Activated naive CD4-positive, alpha-beta T cell (primary cell): ENCODE measurements at places on chromosomes 7 and 10.

GRCh38 chr7:1745576-1746490, 75.8 kb downstream of the ELFN1 start:
- DNase-seq = no peak

GRCh38 chr10:99593312-99593711, 26.9 kb downstream of the SLC25A28 start:
- DNase-seq = no peak

- DNase-seq = no peak
Observed at GRCh38 chr7:30181736-30182522, 47.1 kb downstream of the MTURN start.

DNA sequence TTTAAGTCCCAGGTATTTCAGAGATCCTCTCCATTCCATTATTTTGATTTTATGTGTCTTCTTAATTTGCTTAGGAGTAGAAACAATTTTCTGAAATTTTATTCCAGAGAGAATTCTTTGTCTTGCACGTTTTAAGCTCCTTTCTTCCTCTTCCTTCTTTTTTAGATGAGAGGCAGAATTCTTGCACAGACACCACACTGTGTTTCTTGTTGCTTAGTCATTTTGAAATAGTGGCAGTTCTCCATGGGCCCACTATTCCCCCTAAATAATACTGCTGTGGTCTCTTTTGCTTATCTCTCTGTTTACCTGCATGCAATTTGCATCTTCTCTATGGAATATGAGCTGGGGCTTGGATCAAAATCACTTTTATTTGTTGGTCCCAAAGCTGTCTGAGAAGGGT, 54.3 kb upstream of the WAC start:
- no peak for DNase-seq

- DNase-seq = no peak
Observed at GRCh38 chr7:68133045-68133444, 1136.4 kb downstream of the TYW1 start.

DNA sequence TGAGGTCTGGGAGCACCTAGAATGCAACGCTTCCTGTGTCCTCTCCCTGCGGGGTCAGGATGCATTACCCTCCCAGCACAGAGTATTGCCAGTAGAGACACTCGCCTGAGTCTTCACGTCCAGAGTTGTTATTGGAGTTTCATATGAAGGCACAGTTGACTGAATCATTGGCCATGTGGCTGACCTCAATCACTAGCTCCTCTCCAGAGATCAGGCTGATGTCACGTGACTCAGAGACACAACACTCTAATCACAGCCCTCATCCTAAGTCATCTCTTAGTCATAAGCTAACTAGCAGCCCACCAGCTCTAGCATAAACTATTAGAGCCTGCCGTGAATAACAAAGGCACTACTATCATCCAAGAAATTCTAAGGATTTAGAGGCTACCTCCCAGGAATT, 107.8 kb downstream of the HECW1 start:
- DNase-seq = no peak

- DNase-seq = no peak
Observed at GRCh38 chr10:117472872-117473271, 69.7 kb upstream of the EMX2 start.

GRCh38 chr10:102764470-102765161, 20.9 kb downstream of the WBP1L start:
- no peak for DNase-seq

- no peak for DNase-seq
Observed at GRCh38 chr10:20630092-20630643, 266.9 kb downstream of the NEBL start.

- DNase-seq = no peak
Observed at GRCh38 chr10:86205306-86206239, 161.0 kb downstream of the GRID1 start.

DNA sequence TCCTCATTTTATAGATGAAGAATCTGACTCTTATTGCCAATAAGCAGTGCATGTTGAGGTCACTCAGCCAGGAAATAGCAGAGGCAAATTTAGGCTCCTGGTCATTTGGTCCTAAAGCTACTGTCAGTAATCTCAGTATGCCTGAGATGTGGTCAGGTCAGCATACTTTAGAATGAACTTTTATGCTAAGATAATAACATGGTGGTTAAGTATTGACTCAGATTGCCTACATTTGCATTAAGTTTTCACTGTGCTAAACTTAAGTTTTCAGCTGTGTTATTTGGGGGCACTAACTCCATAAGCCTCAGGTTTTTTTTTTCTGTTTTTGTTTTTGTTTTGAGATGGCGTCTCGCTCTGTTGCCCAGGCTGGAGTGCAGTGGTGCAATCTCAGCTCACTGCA, 35.9 kb upstream of the CCSER2 start:
- no peak for DNase-seq

DNA sequence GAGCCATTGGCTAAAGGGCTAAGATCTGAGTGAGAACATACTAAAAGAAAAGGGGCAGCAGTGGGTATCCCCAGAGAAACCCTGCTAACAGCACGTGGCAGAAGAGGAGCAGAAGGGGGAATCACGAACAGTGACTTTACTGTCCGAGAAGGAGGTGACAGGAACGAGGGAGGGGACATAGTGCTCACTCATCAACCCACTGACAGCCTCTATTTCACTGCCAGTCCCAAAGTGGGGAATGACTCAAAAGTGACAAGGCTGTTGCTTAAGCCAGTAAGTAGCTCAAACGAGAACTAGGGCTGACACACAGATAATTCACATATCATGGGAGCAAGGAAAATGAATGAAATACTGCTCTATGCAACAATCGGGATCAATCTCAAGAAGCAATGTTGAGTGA, 92.7 kb downstream of the RSU1 start:
- no peak for DNase-seq

DNA sequence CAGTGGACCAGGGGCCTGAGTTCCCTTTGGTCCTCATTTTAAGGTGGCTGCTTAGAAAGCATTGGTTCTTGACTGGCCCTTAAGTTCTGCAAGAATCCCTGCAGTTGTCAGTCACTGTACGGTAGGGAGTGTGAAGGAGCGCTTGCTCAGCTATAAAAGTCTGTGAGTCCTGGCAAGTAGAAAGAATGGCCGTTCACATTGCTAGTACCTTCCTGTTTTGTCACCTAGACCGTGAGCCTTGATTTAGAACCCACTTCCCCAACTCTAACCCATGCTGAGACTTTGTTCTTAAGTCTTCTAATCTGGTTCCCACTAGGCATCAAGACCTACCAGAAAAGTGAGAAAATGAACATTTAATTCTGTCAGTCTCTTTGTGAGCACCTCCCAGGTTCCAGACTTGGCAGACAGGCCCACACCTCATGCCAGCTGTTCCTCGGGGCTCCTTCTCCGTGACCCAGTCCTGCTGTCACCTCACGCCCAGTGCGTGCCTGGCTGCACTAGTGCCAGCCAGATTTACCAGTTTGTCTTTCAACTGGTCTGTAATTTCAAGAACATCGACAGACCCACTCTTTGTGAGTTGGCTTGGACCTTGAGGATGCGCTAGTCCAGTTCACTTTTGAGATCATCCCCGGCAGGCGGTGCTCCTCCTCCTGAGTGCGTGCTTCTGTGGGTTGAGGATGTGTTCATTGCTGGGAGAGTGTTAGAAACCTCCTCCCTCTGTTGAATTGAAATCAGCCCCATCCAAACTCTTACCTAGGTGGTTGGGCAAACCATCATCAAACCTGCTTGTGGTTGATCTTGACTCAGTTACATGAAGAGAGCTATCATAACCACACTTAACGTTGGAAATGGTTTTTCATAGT, 78.5 kb downstream of the SHH start:
- no peak for DNase-seq

GRCh38 chr7:141454338-141454737, 96.9 kb upstream of the AGK start:
- DNase-seq = no peak

DNA sequence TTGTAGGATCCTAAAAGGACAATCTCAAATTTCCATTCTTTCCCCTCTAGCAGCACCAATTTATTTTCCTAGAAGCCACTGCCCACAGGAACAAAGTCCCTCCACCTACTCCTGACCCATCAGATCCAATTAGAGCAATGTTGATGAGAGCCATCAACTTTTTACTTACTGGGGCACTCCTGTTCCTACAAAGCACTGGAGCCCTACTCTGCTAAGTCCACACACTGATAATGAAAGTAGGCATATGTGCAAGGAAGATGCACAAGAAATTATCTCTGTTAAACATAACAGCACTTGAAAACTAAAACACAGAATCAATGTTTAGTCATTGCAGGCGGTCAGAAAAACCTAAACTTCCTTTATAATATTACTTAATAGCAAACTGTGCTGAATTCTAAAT, 3.6 kb downstream of the HERPUD2 start:
- DNase-seq = no peak

DNA sequence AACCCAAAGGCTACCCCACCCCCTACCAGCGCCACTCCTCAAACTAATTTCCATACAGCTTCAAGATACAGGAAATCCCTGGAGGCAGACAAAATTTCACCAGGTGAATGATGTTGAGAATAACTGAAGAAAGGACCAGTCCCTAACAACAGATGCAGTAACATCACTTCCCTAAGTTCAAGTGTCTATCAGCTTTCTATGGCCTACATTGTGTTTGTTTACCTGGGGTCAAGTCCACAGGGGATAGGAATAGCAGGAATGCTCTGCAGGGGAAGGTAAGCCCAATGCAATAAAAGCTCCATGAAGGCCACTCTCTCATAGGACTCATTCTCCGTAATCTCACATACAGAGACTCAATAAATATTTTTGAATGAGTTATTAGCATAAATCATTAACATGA, 26.9 kb downstream of the FAM13C start:
- no peak for DNase-seq

DNA sequence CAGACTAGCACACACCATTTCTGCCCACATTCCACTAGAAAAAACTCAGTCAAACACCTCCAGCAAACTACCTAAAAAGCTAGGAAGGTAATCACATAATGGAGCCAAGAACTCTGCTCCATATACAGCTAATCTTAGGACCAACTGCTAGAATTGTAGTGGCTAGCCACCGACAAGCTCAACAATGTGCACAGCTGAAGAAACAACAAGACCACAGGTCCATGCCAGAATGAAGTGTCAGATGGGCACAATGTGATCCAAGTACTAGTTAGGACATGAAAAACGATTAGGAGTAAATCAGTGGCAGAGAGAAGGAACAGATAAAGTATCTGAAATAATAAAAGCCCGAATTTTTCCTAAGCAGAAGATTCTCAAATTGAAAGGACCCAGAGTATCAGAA, 38.6 kb downstream of the TMEM106B start:
- no peak for DNase-seq

DNA sequence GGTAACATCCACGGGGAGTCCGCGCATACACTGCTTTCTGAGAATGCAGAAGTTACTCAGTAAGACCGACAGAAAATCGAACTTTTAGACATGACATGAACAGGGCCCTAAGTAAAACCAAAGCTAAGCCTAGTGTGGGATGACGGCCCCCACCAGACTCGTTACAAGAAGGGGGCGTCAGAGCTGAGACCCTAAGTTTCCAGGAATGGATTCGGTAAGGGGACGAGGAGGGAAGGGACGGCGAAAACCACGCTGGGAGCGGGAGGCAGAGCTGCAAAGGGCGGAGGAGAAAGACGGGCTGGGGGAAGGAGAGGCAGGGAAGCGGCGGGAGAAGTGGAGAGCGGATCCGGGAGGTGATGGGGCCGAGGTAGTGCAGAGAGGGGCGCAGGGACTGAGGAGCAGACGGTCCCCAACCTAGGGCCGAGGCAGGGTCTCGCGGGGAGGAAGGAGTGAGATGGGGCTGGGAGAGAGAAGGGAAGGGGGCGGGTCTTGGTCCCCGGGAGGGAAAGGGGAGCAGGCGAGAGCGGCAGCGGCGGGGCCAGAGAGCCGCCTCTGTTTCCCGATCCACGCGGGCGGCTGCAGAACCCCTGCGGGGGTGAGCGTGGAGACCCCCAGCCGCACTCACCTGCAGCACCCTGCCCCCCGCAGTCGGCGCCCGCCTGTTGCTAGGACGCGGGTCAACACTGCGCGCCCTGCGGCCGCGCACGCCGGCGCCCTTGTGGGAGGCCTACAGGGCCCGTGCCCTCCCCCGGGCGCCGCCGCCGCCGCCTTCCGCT, 513 bp downstream of the ODAD2 start:
- no peak for DNase-seq

DNA sequence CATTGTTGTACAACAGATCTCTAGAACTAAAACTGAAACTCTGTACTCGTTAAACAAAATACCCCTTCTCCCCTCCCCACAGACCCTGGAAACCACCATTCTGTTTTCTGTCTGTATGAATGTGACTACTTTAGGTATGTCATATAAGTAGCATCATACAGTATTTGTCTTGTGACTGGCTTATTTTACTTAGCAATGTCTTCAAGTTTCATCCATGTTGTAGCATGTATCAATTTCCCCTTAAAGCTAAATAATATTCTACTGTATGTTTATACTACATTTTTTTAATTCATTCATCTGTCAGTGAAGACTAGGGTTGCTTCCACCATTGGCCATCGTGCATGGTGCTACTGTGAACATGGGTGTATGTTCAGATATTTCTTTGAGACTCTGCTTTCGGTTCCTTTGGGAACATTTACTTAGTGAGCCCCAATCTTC, 71.2 kb upstream of the RPA3 start:
- no peak for DNase-seq

- no peak for DNase-seq
Observed at GRCh38 chr10:22314852-22315251, 1.3 kb upstream of the COMMD3 start.

GRCh38 chr7:91940171-91940570, 491 bp upstream of the AKAP9 start:
- no peak for DNase-seq

DNA sequence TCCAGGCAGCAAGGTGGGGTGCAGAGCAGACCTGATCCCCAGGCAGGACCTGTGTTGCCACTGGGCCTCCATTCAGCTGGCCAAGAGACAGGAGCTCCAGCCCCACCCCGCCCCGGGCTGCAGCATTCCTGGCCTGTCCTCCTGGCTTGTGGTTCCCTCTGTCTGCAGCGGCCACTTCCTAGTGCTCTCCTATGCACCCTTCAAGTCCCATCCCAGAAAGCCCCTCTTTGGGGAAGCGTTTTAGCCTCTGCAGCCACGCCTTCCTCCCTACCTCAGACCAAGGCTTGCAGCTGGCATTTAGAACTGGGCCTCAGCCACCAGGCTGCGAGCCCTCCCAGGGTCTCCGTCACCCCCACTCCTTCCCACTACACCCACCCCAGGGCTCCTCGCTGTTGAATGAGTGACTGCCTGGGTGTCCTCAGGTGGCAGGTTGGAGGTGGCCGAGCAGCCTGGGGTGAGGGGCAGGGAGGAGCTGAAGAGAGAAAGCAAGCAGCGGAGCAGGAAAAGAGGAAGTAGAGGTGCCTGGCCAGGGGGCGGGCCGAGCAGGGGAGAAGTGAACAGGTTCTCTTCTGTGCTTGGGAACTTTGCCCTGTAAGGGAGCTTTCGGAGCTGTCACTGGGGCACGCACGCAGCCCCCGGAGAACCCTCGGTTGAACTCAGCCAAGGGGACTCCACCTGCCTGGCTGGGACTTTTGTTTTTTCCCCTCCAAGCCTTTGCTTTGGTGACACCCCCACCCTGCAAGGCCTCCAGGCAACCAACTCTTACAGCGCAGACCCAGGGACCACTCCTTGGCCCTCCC, 109.1 kb upstream of the TNRC18 start:
- DNase-seq = no peak

DNA sequence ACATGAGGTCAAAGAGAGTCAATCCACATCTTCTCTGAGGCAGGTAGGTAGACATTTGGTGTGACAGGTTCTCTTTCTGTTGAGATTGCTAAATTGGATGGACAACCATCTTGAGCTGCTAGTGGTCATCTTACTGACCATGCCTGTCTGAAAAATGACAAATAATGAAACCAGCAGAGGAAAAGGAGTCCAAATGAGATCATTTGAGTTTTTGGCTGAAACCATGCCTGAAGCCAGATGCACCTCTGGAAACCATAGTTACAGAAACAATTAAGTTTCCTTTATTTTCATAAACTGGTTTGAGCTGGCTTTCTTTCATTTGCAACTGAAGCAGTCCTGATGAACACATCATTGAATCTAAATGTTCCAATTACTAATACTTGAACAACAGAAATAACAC, 100.6 kb downstream of the ZNF438 start:
- DNase-seq = no peak
